ENCODE measurements at places on chromosomes 5 and 9.

DNA sequence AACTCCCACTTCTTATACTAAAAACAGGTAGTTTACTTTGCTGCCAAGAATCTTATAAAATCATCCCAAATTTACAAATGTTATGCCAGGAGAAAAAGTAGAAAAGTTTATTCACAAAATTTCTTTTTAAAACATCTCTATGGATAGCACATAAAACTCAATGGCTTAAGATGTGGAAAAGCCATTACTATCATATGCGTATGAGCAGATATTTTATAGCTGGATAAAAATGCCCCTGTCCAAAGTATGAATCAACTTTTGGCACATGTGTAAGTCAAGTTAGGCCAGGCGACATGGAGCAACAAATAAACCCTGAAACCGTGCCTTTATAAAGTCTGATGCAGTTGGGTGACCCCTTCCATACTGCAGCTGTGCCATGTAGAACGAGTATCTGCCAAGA is 38.6 kb upstream of the FBP1 start:
- no peak for DNase-seq

DNA sequence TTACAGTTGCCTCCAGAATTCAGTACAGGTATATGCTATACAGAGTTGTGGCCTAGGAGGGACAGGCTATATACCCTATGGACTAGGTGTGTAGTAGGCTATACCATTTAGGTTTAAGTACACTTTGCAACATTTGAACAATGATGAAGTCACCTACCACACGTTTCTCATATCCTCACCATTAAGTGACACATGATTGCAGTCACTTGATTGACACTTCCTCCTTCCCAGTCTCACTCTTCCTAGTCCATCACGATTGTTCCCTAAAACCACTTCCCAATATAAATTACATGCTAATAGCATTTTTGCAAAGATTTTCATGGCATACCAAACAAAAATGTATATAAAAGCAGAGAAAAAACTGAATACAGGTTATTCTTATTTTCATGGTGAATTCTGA is 312.2 kb downstream of the EPB41L4A start:
- no peak for DNase-seq

DNA sequence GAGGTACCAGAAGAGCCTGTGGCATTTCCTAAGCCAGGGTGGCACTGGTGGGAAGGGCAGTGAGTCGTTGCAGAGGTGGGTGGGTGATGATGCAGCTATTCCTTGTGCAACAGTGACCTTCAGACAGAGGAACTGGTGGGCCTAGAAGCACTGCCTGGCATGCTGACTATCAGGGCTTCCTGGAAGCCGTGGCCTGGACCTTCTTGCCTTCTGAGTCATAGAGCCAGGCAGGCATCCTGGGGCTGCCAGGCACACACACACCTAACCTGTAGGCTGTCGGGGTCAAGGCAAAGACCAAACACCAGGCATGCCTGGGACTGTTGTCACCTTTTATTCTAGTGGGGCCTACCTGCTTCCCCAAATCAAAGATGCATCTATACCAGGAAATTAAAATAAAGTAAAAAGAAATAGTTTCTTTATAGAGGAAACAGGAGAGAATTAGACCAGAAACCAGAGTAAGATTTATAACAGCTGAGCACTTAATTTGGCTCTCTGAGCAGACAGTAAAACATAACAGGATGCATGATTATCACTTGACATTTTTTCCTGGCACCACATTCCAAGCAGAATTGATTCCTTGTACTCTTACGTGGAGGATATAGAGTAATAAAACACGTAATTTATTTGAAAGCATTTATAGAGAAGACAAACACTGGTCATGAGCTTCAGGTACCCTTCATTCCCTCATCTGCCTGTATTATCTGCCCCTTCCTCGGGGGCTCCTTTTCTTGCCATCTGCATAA is 25.1 kb downstream of the NANS start:
- DNase-seq, result peak; percentile 41

GRCh38 chr9:22041775-22042174 is 32.7 kb upstream of the CDKN2B start:
- DNase-seq, result no peak

- DNase-seq, result no peak
These were observed 282.9 kb upstream of the ATP10B start for GRCh38 chr5:161134956-161135355.

DNA sequence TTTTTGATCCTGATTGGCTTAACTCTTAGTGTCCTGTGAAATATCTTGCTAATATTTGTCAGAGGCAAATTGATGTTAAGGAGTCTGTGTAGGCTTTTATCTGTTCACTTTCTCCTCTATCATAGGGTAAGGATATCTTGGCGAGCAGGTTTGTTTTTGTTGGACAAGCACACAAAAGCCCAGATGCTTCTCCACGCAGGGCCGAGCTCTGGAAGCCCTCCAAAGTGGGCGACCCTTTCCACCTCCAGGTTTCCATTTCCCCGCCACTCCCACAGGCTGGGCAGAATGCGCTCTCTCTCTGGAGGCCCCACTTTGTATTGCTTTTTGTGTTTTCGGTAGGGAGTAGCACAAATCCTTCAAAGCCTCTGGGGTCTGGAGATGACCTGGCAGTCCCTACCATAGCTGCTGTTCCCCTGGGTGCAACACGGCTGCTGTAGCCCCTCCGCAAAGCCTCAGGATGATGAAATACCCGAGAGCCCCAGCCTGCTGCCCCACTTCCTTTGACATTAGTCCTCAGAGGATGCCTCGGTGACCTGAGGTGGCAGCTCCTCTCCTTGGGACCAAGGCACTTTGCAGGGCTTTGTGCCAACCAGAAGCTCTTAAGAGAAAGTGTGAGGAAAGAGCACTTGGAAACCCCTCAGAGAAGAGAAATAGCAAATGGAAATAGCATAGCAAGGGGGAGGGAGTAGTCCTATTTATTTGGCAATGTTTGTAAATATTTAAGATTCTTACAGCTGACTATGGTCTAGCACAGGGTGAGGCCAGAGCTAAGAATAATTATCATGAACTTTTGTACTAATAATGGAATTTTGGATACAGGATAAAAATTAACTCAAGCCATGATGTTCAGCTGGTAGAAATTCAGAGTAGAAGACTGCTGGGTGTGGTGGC is 122.8 kb downstream of the ARHGEF28 start:
- no peak for DNase-seq

- no peak for DNase-seq
These were observed 45.8 kb downstream of the MOCS2 start for GRCh38 chr5:53063791-53064190.

GRCh38 chr5:2536632-2537377 is 214.7 kb downstream of the IRX2 start:
- DNase-seq, result no peak

- no peak for DNase-seq
These were observed 2.6 kb upstream of the CCL27 start for GRCh38 chr9:34665067-34665380.

DNA sequence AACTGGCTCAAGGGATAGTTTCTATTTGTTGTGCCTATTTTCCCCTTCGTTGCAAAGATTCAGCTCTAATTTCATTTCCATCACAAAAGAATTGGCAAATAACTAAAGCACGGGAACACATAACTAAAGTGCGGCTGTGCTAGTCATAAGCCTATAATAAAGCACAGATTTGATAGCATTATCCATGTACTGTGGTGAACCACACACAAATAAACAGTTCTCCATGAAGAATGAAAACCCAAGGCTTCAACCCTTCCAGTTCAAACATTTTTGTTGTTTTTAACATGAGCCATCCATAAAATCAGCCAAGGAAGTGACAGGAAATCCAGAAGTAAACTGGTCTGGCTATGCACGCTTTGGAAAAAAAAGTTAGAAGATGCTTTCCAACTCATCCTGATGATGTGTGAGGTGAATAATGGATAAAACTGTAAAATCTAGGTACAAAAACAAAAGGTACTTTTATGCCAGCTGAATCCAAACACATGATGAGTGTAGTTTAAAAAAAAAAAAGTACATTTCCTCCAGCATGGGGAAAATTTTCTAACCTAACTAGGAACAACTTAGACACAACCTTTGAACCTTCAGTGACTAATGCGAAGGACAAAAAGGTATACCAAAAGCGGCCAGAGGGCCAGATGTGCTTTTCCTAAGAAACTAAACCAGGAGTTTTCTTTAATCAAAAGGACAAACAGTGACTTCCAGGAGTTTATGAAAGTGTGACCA is 10.2 kb downstream of the ZNF608 start:
- no peak for DNase-seq

- no peak for DNase-seq
These were observed 7.4 kb downstream of the REEP5 start for GRCh38 chr5:112914584-112914983.

- DNase-seq, result no peak
These were observed 55.9 kb downstream of the TMC1 start for GRCh38 chr9:72577212-72577753.

DNA sequence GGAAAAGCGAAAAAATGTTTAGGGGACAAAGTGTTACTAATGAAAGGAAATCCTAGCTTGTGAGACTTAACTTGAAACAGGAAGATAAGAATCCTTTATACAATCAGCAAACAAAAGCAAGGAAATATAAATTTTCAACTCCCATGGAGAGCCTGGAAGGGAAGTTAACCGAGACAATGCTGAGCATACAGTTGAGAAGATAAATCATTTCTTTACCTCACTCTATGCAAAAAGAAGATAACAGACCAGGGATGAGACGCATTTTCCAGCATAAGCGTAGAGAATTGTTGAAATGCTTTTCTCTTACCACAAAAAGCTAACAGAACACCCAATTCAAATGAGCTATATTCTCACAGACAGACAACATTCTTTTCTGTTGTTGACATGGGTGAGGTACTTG is 309.6 kb downstream of the CWC27 start:
- DNase-seq, result no peak

GRCh38 chr9:13590996-13591395 is 311.5 kb upstream of the MPDZ start:
- DNase-seq, result no peak

DNA sequence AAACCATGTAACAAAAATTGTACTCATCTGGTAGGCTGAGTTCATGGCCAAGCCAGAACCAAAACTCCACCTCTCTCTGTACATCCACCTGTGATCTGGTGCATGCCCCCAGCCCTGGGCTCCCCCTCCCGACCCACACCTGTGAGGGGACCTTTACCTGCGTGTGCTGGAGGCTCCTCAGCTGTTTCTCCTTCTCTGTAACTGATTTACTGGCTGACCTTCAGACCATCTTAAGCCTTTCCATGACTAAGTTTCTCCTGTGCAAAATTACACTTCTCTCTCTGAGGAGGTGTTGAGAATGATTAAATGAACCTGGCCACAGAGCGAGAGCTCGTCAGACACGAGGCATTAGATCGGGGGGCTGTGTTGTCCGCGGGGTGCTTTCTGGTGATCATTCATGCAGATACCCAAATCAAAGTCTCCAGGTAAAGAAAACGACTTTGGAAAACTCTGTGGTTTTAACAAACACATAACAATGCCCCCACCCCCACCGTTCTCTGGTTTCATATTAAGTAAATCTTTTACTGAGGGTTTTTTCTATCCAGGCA is 136.4 kb downstream of the SEMA5A start:
- DNase-seq, result no peak

DNA sequence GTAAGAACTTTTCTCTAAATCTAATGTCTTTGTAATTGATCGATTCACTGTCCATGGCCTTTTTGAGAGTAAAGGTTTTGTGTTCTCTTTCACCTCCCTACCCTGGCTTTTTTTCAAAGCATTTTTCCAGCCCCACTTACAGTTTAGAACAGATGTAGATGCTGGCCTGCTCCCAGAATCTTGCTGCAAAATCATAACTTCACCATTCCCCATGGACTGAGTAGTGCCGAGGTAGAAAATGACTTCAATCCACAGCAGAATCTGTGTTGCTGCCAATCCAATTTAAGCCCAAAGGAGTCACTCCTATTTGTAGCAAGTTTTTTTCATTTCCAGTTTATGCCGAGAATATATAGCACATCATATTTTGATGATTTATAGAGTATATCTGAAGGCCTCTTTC is 46.5 kb upstream of the CEMIP2 start:
- DNase-seq, result no peak

GRCh38 chr9:125493384-125493783 is 213.6 kb downstream of the MAPKAP1 start:
- no peak for DNase-seq

- no peak for DNase-seq
These were observed 46.4 kb upstream of the CTXN3 start for GRCh38 chr5:127602481-127602880.

DNA sequence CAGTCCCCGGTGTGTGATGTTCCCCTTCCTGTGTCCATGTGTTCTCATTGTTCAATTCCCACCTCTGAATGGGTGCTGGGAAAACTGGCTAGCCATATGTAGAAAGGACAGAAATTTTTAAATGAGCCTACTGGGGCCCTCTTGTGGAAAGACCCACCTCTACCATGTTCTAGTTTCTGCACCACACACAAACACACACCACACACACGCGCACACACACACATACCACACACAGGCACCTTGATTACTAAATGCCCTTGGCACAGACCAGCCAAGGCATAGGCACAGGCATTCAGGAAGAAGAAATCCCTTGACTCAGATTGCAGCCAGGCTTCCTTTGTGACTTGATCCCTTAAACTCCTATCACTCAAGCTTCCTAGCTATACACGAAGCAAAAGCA is 60.5 kb downstream of the SIL1 start:
- no peak for DNase-seq

DNA sequence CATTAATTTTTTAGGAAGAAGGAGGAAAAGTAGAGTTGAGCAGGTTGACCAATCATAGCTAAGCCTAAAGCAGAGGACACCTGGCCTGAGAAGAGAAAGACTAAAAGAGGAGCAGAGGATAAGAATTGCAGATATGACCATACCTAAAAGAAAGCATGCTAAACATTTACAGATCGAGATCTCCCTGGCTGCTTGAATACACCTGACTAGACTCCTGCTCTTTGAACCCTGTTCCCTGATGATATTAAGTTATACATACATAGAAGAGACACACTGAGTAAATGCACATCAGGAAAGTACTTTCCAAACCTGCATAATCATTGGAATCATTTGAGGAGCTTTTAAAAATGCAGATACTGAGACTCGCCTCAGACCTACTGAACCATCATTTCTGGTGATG is 232.3 kb upstream of the ELL2 start:
- no peak for DNase-seq

DNA sequence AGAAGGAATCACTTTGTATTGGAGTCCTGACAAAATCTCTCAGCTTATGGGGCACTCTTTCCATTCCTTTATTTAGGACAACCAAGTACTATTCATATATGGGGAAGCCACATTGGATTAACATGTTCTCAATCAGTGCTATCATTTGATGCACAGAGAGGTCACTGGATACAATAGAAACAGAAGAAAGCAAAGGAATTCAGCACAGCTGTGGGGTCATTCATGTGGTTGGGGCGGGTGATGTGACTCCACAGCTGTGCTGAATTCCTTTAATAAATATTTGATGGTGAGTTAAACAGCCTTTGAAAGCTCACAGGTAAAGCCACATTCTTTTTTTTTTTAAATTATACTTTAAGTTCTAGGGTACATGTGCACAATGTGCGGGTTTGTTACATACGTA is 854 bp upstream of the TEX48 start:
- no peak for DNase-seq

DNA sequence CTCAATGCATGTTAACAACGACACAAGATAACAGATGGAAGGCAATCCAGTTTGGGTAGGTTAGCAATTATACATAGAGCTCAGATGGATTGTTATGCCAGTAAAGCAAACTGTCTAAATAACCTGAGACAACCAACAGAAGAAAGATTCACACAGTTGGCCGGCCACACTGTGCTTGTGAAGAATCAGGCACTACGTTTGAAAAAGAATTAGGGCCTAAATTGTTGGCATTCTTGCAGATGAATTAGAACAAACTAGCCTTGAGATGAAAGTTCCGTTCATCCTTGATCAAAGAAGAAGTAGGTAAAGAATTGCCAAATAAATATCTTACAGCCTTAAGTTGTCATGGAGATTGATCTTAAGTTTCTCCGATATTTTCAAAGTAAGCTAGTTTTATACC is 210.6 kb downstream of the CDH18 start:
- no peak for DNase-seq

Data from activated naive CD4-positive, alpha-beta T cell treated with Interleukin-2 at 50 U/mL for 16 hours (primary cell).